Upper lobe of right lung (tissue), 1 donor: ENCODE measurements at places on chromosomes 16 and 17. TPM values are rescaled to one million over a fixed set of nuclear protein-coding genes. Genes with fewer than 3 reads are reported as not detected.

The CD79B gene
- total RNA-seq = 4.7 TPM

The HIC1 gene
- 20.8 TPM for total RNA-seq

The SNX20 gene
- total RNA-seq = 9.2 TPM

GRCh38 chr17:68273722-68274121, 17.2 kb downstream of the SLC16A6 start:
- no peak for DNase-seq

DNA sequence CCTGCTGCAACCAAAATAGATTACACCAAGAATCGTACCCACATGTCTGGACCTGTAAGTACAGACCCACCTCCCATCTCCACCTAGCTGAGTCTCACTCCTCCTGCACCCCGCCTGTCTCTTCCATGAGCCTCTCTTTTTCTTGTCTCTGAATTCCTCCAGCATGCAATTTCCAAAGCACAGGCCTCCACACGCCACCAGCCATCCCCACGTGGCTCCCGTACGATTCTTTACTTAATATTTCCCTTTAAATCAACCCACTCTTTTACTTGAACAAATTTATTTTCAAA, 1.2 kb downstream of the RPH3AL start:
- no peak for DNase-seq

The TBC1D26 gene
- total RNA-seq = not detected

GRCh38 chr17:74808714-74809430, 32.7 kb upstream of the NAT9 start:
- no peak for DNase-seq

The TMEM114 gene
- total RNA-seq = not detected
